ENCODE measurements at places on chromosomes 3 and 15. TPM values are rescaled to one million over a fixed set of nuclear protein-coding genes. Genes with fewer than 3 reads are reported as not detected.
A peak's percentile ranks its signal among the peaks of the same experiment; 100 is the strongest.

GRCh38 chr3:61683549-61684236, 122.3 kb downstream of the PTPRG start:
- DNase-seq, result no peak

- DNase-seq, result no peak
Observed at GRCh38 chr3:102400142-102400541, 34.7 kb upstream of the ZPLD1 start.

GRCh38 chr3:136543385-136543784, 208.8 kb downstream of the STAG1 start:
- no peak for DNase-seq

DNA sequence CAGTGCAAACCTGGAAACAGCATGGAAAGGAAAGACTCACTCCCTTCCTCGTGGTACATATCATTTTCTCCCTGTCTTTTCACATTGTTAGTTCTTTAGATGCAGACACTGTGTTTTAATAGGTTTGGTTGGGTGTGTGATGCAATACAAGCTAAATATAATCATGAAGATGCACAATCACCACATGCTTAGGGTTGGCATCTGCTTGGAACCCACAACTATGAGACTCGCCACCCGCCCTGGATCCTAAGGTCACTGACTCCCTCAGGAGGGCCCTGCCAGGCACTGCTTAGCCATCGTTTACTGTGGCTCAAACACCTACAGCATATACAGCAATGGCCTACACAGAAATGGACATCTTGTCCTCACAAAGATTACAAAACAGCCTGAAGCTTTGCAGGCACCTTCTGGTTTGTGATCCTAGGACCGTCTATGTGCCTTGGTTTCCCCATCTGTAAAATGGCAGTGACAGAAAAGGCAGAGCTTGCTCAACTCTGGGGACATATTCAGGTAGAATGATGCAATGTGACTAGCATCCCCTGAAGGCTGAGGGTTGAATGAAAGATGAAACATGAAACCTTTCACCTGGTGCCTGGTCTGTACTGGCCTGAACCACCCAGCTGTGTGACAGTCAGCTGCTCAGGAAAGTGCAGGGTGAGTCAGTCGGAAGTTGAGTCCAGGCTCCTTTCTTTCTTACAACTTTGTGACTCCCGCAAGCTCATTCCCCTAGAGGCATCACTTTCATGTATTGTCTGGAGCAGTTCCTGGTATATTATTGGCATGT, 123.6 kb upstream of the PFN2 start:
- DNase-seq, result no peak

- DNase-seq, result no peak
Observed at GRCh38 chr3:61981060-61981459, 392.3 kb downstream of the FEZF2 start.

GRCh38 chr3:195028877-195029606, 241.9 kb downstream of the XXYLT1 start:
- peak; percentile 60 for DNase-seq

GRCh38 chr3:192174283-192174682, 553.1 kb downstream of the FGF12 start:
- no peak for DNase-seq

GRCh38 chr3:176933704-176934103, 263.6 kb downstream of the TBL1XR1 start:
- no peak for DNase-seq

- DNase-seq, result peak; percentile 72
Observed at GRCh38 chr3:46853441-46854415, 9.5 kb downstream of the MYL3 start.

DNA sequence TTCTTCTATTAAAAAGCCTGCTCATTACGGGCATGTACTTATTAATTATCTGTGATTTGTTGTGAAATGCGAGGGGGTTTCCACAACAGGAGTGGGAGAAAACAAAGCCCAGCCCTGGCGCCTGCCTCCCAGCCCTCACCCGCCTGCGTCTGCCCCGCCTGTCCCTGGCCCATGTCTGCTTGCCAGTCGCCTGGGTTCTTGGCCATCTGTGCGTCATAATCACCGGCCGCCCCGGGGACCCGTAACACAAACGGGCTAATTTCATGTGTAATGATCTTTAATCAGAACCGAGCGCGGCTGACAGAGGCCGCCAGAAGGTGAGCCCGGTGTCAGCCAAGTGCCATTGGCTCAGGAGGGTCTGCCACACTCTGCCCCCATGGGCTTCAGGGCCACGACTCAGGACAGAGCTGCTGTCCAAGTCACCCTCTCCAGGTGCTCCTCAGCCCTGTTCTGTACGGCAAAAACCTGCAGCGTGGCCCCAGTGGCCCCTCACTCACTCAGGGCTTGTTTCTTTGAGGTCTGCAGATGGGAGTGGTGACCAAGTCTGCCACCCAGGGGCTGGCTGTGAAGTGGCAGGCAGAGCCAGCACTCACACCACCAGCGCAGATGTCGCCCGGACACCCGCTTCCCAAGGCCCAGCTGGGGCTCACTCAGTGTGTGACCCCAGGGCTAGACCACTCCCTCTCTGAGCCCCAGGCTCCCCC, 28.8 kb upstream of the TMEM115 start:
- DNase-seq, result no peak

DNA sequence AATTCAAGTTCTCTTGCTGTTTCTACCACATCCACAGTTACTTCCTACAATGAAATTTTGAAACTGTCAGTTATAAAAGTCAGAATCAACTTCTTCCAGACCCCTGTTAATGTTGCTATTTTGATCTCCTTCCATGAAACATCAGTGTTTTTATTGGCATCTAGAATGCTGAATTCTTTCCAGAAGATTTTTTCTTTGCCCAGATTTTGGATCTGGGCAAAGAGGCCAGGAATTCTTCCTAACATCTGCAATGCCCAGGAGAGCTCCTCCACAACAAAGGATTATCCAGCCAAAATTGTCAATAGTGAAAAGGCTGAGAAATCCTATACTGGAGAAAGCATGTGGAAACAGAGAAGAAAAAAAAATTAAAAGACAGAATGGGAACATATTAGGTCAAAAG, 75.5 kb downstream of the SERPINI1 start:
- no peak for DNase-seq

DNA sequence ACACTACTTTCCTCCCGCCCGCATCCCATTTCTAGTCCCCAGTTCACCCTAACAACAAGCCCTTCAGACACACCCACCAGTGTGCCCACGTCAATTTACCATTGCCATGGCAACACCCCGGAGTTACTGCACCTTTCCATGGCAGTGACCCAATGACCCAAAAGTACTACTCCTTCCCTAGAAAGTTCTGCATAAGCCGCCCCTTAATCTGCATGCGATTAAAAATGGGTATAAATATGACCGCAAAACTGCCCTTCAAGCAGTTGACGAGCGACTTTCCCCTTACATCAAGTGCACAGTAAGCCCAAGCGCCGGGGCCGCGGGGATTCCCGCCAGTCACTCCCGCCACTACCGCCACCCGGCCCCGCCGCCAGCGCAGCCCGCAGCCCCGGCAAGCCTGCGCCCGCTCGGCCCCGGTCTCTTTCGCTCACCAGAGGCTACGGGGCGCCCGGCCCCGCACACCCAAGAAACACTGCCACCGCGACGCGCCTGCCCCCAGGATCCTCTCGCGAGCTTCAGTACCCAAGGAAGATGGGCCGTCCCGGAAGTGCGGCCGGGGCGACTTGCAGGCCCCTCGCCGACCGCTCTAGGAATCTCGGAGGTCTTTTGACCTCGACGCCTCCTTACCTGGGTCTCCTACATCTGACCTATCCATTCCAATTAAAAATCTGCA, 27.2 kb upstream of the ZNF502 start:
- DNase-seq, result peak; percentile 83

DNA sequence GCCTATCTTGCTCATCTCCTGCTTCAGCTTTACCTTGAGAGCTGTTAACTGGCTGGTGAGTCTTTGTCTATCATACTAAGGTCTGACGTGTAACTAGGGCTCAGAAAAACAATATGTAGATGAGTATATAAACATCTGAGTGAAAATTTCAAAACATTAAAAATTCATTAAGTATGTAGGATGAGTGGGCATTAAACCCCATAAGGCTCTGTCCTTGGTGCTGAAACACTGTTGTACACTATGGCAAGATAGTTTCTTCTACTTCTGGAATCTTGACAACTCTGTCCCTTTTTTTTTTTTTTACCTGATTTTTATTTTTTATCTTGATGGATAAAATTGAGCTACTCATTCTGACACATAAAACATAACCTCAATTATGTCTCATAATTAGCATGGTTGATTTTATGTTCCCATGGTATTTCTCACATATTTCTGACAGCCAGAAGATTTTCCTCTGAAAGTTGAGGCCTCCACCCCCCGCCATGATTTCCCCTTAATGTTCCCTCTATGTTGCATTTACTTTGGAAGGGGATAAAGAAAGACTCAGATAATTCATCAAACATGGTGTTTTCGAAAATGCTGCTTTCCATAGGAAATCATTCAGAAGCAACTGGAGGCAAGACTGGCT, 54.3 kb downstream of the DGKG start:
- no peak for DNase-seq

- no peak for DNase-seq
Observed at GRCh38 chr3:138479438-138479863, 45.0 kb downstream of the ESYT3 start.

- no peak for DNase-seq
Observed at GRCh38 chr3:1444195-1444594, 351.4 kb downstream of the CNTN6 start.

The NOX5 gene
- total RNA-seq, result not detected

The CD80 gene
- total RNA-seq, result 0.46 TPM

GRCh38 chr15:31017311-31017710, 25.9 kb upstream of the MTMR10 start:
- DNase-seq, result no peak

GRCh38 chr3:54714035-54714434, 213.8 kb downstream of the LRTM1 start:
- no peak for DNase-seq

DNA sequence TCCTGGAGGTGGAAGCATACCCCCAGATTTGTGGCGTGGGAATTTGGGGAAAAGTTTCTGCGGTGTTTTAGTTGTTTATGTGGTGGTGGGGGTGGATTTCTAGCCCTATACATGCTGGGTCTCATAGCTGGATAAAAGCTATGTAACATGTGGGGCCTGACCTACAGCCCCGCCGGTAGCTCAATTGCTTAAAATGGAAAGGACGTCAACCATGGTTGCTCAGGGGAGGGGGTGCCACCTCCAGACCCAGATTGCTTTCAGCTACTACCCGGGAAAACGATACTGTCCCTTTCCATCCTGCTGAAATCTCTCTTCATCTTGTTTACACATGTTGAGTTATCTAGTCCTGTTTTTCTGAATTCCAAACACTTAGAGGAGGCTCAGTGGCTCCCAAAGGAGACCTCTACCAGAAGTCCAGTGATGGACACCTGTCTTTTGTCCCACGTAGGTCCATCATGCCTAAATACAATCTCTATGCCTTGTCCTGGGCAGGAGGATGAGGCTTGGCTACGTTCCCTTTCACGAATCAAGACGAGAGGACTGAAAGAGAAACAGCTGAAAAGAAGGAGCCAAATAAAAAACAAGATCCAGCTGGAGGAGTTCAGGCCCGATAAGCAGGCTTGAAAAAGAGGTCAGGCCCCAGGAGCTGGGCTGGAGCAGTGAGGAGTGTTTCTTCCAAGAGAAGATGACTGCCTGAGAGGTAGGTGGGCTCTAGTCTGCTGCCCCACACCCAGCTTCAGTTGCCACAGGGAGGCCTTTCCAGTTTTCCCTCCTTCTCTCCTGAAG, 72.1 kb upstream of the TPRG1 start:
- DNase-seq, result no peak

- DNase-seq, result no peak
Observed at GRCh38 chr15:78052545-78052944, 25.0 kb downstream of the TBC1D2B start.

GRCh38 chr15:88803241-88803919, at the start of gene ACAN:
Gene ACAN, plus strand, starts transcription at chr15:88803436. Its CDS starts 32,771 bp downstream, at chr15:88836207.
- peak; percentile 24 for DNase-seq

- no peak for DNase-seq
Observed at GRCh38 chr15:83268147-83268546, 16.3 kb downstream of the BNC1 start.

GRCh38 chr3:124574012-124574411, 156.2 kb upstream of the UMPS start:
- DNase-seq, result no peak

The RNU6-1 gene
- not detected for total RNA-seq

GRCh38 chr3:127458696-127459604, 131.6 kb downstream of the TPRA1 start:
- DNase-seq, result no peak

The BDH1 gene
- 61.4 TPM for total RNA-seq

DNA sequence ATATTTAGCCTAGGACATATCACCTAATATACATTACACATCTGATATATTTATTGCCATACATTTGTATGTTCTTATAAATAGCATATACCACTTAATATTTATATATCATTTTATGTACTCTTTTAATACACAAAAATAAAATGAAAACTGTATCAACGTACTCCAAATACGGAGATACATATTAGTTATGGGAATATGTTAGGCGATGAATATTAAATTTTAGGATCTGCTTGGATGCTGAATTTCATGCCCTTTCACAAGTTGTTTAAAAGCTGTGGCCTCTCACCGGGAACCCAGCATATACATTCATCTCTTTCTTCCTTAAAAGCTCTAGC, 50.6 kb downstream of the ZIC4 start:
- no peak for DNase-seq

GRCh38 chr3:193771011-193771652, 178.1 kb downstream of the OPA1 start:
- DNase-seq, result no peak

- no peak for DNase-seq
Observed at GRCh38 chr3:21100656-21101359, 650.2 kb downstream of the ZNF385D start.

DNA sequence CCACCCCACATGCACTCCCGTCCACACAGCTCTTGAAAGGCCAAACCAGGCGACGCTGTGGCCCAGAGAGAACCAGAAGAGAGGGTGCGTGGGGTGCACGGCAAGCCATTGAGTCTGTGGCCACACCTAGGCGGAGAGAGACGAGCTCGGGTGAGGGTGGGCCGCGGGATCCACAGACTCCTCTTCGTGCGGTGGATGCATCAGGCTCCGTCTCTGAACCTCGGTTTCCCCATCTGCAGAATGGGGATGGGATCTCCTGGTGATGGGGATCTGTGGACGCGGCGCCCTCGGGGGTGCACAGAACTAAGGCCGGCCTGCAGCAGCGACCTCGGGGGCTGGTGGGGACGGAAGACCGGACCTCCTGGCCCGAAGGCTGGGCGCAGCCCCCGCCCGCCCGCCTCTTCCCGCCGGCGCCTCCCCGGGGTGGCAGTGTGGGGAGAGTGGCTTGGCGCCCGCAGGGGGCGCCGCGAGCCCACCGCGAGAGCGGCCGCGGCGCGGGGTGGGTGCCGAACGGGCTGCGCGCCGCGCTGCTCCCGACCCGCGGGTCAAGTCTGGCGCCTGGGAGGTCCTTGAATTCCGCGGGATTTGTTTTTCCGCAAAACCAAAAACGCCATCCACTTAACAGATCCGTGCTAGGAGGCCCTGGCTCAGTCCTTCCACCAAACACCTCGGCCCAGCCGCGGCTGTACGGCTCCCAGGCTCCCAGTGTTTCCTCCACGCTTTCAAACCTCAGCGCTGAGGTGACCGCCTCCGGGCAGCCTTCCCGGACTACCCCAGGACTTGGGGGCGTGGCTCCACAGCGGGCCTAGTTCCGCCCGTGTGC, 13.2 kb upstream of the ADPGK start:
- peak; percentile 90 for DNase-seq

The ARHGAP11A gene
- 1.7 TPM for total RNA-seq
